ENCODE measurements at places on chromosomes 7 and 10. TPM values are rescaled to one million over a fixed set of nuclear protein-coding genes. Genes with fewer than 3 reads are reported as not detected.
A peak's percentile ranks its signal among the peaks of the same experiment; 100 is the strongest.

The TRDMT1 gene
- 4.4 TPM for total RNA-seq

The PRKAR2B gene
- total RNA-seq, result 3.2 TPM

The GRM8 gene
- not detected for total RNA-seq

The C10orf95 gene
- not detected for total RNA-seq

The PIP gene
- total RNA-seq, result not detected

The BAIAP2L1 gene
- total RNA-seq, result 4.2 TPM

The TMEM225B gene
- not detected for total RNA-seq

The SPDYE2 gene
- not detected for total RNA-seq

The EIF4EBP2 gene
- 34.8 TPM for total RNA-seq

The COL17A1 gene
- total RNA-seq, result not detected

GRCh38 chr7:77918676-77919075 is 120.1 kb downstream of the PHTF2 start:
- H3K4me1 ChIP-seq, result no peaks in the 10 kb centered on the region
- H3K4me3 ChIP-seq, result no peak overlapping the region
- H3K36me3 ChIP-seq, result no peaks in the 10 kb centered on the region
- no peak overlapping the region for H3K27ac ChIP-seq
- H3K27me3 ChIP-seq, result no peaks in the 10 kb centered on the region

- DNase-seq, result no peak
- H3K36me3 ChIP-seq, result no peaks in the 10 kb centered on the region
- no peaks in the 10 kb centered on the region for H3K27me3 ChIP-seq
- no peaks in the 10 kb centered on the region for H3K4me1 ChIP-seq
- no peak overlapping the region for H3K27ac ChIP-seq
Observed at GRCh38 chr10:53072144-53072543, 299.6 kb upstream of the MBL2 start.

DNA sequence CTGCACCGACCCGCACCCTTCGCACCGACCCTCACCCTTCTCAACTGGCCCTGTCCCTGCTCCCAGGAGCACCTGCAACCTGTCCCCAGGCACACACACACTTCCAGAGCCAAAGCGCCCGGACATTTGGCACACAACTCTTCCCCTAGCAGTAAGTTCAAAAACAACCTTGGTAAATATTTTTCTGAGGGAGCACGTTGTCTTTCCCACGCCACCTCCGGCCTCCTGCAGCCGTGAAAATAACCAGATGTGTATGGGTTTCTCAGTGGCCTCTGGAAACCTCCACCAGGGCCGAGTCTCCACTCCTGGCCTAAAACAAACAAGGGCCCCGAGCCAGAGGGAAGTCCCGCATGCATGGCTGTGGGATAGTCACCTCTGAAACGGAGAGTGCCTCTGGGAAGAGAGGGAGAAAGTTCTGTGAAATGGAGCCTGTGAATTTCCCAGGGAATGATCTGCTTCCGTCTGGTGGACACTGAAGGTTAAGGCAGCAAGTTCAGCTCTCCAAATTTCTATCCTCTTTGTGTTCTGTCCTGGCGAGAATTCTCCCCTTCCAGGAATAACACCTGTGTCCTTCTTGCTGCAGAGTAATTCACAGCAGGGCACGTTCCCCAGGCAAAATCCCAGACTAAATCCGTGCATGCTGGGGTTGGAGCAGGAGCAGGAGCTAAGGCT is 15.8 kb downstream of the PODXL start:
- peaks cover 32% of the 10 kb centered on the region for H3K4me1 ChIP-seq
- H3K27ac ChIP-seq, result no peak overlapping the region
- H3K27me3 ChIP-seq, result no peaks in the 10 kb centered on the region
- no peak for DNase-seq

DNA sequence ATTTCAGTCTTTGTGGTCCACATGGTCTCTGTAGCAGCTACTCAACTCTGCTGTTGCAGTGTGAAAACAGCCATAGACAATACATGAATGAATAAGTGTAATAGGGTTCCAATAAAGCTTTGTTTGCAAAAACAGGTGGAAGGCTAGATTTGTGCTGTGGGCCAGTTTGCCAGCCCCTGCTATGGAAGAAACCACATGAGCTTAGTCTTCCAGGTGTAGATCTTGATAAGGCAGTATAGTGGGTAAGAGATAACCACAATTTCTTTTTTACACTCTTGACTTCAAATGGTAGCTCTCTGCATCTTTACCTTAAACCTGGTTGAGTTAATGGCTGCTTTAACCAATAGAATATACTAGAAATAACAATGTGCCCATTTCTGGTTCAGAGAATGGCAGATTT is 135.0 kb upstream of the PALS2 start:
- H3K36me3 ChIP-seq, result no peaks in the 10 kb centered on the region
- no peaks in the 10 kb centered on the region for H3K4me1 ChIP-seq
- H3K4me3 ChIP-seq, result no peak overlapping the region
- DNase-seq, result no peak
- no peaks in the 10 kb centered on the region for H3K27me3 ChIP-seq

GRCh38 chr10:3542185-3542611 is 242.8 kb downstream of the KLF6 start:
- peak; percentile 96 for DNase-seq
- H3K27ac ChIP-seq, result peak overlapping the region; percentile 77
- 0 out of 2 replicates have a peak overlapping the region, but pooled peaks have one; percentile 4 for H3K4me3 ChIP-seq
- H3K36me3 ChIP-seq, result no peaks in the 10 kb centered on the region

DNA sequence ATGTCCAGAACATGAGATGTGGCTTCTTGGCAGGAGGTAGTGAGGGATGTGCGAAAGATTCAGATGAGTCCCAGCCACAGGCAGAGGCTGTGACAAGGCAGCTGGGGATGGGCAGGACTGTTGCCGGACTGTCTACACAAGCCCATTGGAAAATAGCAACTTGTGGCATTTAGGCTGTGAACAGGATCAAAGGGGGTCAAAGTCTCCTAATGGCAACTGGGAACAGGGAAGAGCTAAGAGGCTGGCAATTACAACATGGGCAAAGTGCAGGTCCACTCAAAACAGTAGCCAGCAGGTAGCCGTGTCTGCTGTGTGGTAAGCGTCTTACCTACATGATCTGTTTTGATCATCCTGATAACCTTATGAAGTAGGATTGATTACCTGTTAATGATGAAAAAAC is 254.2 kb upstream of the ZNF32 start:
- H3K27me3 ChIP-seq, result no peaks in the 10 kb centered on the region
- H3K27ac ChIP-seq, result no peak overlapping the region
- DNase-seq, result no peak
- no peak overlapping the region for H3K4me3 ChIP-seq
- H3K4me1 ChIP-seq, result peaks cover 18% of the 10 kb centered on the region

- H3K27me3 ChIP-seq, result no peaks in the 10 kb centered on the region
- no peaks in the 10 kb centered on the region for H3K4me1 ChIP-seq
- no peak overlapping the region for H3K27ac ChIP-seq
- no peaks in the 10 kb centered on the region for H3K36me3 ChIP-seq
Observed at GRCh38 chr10:131280101-131280500, 31.4 kb downstream of the TCERG1L start.

GRCh38 chr7:27205325-27206280 is 5.7 kb upstream of the HOXA13 start:
- H3K27ac ChIP-seq, result no peak overlapping the region
- peaks cover 28% of the 10 kb centered on the region for H3K27me3 ChIP-seq
- no peaks in the 10 kb centered on the region for H3K4me1 ChIP-seq
- peak overlapping the region; percentile 61 for H3K4me3 ChIP-seq

- H3K27me3 ChIP-seq, result no peaks in the 10 kb centered on the region
- H3K4me1 ChIP-seq, result peaks cover 24% of the 10 kb centered on the region
- no peaks in the 10 kb centered on the region for H3K36me3 ChIP-seq
- H3K4me3 ChIP-seq, result no peak overlapping the region
- DNase-seq, result no peak
- H3K27ac ChIP-seq, result no peak overlapping the region
Observed at GRCh38 chr10:74913377-74913979, 87.1 kb downstream of the KAT6B start.

- no peak overlapping the region for H3K4me3 ChIP-seq
- H3K36me3 ChIP-seq, result no peaks in the 10 kb centered on the region
- H3K4me1 ChIP-seq, result no peaks in the 10 kb centered on the region
- no peak overlapping the region for H3K27ac ChIP-seq
- no peaks in the 10 kb centered on the region for H3K27me3 ChIP-seq
- no peak for DNase-seq
Observed at GRCh38 chr10:82394122-82394521, 519.1 kb downstream of the NRG3 start.

- no peaks in the 10 kb centered on the region for H3K4me1 ChIP-seq
- H3K27ac ChIP-seq, result no peak overlapping the region
- no peaks in the 10 kb centered on the region for H3K36me3 ChIP-seq
- H3K27me3 ChIP-seq, result no peaks in the 10 kb centered on the region
- no peak overlapping the region for H3K4me3 ChIP-seq
Observed at GRCh38 chr10:132142396-132143161, 44.2 kb upstream of the DPYSL4 start.

GRCh38 chr7:69199661-69200060 is 398.6 kb upstream of the AUTS2 start:
- H3K4me3 ChIP-seq, result no peak overlapping the region
- H3K27ac ChIP-seq, result no peak overlapping the region
- DNase-seq, result no peak
- H3K4me1 ChIP-seq, result no peaks in the 10 kb centered on the region

- H3K4me1 ChIP-seq, result no peaks in the 10 kb centered on the region
- H3K36me3 ChIP-seq, result no peaks in the 10 kb centered on the region
- no peak overlapping the region for H3K4me3 ChIP-seq
- no peak overlapping the region for H3K27ac ChIP-seq
- no peak for DNase-seq
Observed at GRCh38 chr10:8556321-8556720, 501.8 kb downstream of the GATA3 start.

GRCh38 chr7:12210179-12211053 is 678 bp upstream of the TMEM106B start:
- DNase-seq, result no peak
- H3K4me1 ChIP-seq, result peaks cover 6% of the 10 kb centered on the region
- no peak overlapping the region for H3K27ac ChIP-seq
- peak overlapping the region; percentile 90 for H3K4me3 ChIP-seq

DNA sequence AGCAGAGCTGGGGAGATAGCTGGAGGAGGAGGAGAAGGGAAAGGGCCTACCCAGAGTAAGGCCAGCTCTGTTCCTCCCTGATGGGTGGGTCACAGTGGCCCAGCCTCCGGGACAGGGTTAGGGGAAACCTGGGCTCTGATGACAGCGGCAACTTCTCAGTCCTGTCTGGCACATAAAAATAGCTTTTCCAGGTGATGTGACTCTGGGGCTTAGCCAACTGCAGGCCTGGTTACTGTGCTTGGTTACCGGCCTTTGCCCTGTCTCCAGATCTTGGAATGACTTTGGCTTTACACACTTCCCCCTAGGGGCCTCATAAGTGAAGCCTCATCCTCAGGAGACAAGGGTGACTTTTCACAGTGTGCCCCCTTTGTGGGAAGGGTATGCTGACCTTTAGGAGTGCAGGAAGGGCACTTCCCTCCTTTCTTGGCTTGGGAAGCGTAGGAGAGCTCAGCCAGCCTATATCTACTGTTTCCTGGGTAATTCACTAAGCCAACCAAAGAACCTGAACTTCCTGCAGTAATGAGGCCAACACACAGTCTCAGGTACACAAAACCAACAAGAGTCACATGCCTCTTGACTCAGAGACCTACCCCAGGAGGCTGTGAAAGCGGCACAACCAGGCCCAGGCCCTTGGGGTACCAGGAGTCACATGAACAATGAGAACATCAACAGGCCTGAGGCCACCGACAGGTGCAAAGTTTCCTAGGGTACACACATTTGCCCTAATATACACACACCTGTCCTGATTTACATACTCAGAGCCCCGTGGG is 11.7 kb upstream of the HILPDA start:
- H3K27ac ChIP-seq, result no peak overlapping the region
- H3K4me1 ChIP-seq, result no peaks in the 10 kb centered on the region

DNA sequence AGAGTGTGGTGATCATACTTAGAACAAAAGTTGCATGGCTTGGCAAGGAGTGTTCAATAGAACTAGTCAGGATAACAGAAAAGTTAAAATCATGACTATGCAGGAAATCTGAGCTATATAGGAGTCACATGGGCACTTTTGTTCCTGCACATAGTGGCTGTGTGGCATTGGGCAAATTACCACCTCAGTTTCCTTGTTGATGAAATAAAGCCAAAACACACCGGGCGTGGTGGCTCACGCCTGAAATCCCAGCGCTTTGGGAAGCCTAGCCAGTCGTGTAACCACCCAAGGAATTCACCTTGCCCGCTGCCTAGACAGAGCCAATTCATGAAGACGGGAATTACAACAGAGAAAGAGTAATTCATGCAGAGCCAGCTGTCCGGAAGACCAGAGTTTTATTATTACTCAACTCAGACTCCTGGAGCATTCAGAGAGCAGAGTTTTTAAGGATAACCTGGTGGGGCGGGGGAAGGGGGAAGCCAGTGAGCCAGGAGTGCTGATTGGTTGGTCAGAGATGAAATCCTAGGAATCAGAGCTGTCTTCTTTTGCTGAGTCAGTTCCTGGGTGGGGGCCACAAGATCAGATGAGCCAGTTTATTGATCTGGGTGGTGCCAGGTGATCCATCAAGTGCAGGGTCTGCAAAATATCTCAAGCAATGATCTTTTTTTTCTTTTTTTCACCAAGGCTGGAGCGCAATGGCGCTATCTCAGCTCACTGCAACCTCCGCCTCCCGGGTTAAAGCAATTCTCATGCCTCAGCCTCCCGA is 6.4 kb upstream of the MKRN1 start:
- H3K36me3 ChIP-seq, result no peaks in the 10 kb centered on the region
- no peak for DNase-seq
- H3K4me3 ChIP-seq, result no peak overlapping the region
- no peaks in the 10 kb centered on the region for H3K4me1 ChIP-seq
- H3K27ac ChIP-seq, result no peak overlapping the region
- no peaks in the 10 kb centered on the region for H3K27me3 ChIP-seq

GRCh38 chr7:103143868-103144267 is 5.0 kb downstream of the NAPEPLD start:
- peaks cover 13% of the 10 kb centered on the region for H3K4me1 ChIP-seq
- no peaks in the 10 kb centered on the region for H3K27me3 ChIP-seq
- H3K4me3 ChIP-seq, result no peak overlapping the region
- no peak overlapping the region for H3K27ac ChIP-seq

DNA sequence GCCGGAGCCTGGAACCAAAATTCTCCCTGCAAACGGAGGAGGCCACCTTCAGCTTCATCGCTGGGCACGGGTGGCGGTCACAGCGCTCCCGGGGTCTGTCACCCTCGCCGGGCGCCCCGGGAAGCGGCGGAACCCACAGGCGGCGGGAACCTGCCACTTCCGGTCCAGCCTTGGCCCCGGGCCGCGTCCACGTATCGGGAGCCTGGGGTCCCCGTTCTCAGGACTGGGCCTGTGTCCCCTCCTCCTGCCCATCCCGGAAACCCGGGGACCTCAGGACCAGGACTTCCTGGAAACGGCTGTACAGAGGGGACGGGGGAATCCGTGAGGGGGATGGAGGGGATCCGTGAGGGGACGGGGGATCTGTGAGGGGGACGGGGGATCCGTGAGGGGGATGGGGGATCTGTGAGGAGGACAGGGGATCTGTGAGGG is 25.4 kb downstream of the PDGFA start:
- H3K36me3 ChIP-seq, result no peaks in the 10 kb centered on the region
- no peaks in the 10 kb centered on the region for H3K4me1 ChIP-seq
- no peak overlapping the region for H3K27ac ChIP-seq
- H3K27me3 ChIP-seq, result peaks cover 11% of the 10 kb centered on the region
- no peak overlapping the region for H3K4me3 ChIP-seq

All from GM23248 (cell line).